SK-N-SH (cell line): ENCODE measurements at places on chromosomes 1 and 21. TPM values are rescaled to one million over a fixed set of nuclear protein-coding genes. Genes with fewer than 3 reads are reported as not detected.

The SPATA45 gene
- polyA plus RNA-seq, result 0.24 TPM in 1 of 2 replicates, not detected in the other

DNA sequence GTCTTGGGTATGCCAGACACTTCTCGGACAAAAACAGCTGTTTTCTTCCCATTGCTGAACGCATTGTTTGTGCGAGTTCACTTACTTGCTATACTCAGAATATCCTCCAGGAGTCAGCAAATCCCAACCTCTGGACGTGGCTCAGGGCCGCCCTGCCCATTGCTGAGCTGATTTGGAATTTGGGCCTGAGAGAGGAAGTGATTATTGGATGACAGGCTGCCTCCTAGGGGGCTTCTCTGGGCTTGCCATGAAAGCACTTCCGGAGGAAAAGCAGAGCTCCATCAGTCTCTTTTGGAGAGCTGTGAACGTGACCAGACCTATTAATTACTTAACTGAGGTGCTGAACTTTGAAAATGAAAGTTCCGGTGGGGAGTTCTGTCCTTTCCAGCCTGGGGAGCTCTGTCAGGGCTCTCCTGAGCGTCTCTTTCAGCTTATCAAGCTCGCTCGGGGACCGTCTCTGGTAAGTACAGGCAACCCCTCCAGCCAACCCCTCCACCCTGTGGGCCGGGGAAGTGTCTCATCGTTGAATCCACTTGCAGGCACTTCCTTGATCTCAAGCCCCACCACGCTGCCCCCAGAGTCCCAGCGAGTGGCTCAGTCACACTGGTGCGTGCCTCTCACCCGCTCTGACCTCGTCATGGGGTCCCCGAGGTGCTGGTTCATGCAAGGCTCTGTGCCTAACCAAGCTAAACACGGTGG, 76.9 kb downstream of the CLIC6 start:
- H3K4me3 ChIP-seq, result no peak overlapping the region
- no peaks in the 10 kb centered on the region for H3K4me1 ChIP-seq
- H3K27me3 ChIP-seq, result peaks cover 5% of the 10 kb centered on the region; the same call in 1 of the 2 replicates
- peak; percentile 76 for DNase-seq
- H3K27ac ChIP-seq, result no peak overlapping the region; the same call in 1 of the 2 replicates

- no peaks in the 10 kb centered on the region for H3K4me1 ChIP-seq
- no peak overlapping the region for H3K4me3 ChIP-seq
- H3K27me3 ChIP-seq, result no peaks in the 10 kb centered on the region
- H3K27ac ChIP-seq, result no peak overlapping the region
- H3K36me3 ChIP-seq, result peaks cover 25% of the 10 kb centered on the region
Measured at GRCh38 chr1:43844114-43844513, 89.5 kb upstream of the ARTN start.

The CADM3 gene
- polyA plus RNA-seq, result 0.78 and 0.94 TPM in 2 replicates

The RORC gene
- 0.03 TPM in 1 of 2 replicates, not detected in the other for polyA plus RNA-seq

DNA sequence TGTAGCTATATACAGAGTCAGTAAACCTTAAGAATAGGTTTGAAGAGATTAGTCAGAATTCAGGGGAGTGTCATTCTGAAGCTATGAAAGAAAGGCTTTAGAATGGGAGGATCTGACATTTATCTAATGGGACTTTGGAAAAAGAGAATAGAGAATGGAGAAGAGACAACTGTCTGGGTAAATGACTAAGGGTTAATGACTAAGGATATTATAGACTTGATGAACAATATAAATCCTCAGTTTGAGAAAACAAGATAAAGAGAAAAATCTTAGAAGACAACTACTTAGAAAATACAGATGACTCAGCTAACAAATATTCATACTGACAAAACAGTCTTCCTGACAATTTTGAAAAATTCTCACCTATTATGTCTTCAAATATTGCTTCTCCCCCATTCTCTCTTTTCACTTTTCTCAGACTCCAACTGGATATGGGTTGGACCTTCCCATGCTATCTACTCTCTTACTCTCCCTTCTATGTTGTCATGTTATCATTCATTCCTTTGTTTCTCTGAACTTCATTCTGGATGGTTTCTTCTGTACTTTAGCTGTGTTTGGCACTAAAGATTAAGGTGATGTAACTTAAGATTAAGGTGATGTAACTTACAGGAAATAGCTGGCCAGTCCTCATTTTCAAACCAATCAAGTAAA, 20.4 kb downstream of the SLC16A1 start:
- no peak for DNase-seq
- no peaks in the 10 kb centered on the region for H3K36me3 ChIP-seq
- peaks cover 12% of the 10 kb centered on the region for H3K4me1 ChIP-seq
- no peaks in the 10 kb centered on the region for H3K27me3 ChIP-seq
- peak overlapping the region; percentile 93 for H3K27ac ChIP-seq

DNA sequence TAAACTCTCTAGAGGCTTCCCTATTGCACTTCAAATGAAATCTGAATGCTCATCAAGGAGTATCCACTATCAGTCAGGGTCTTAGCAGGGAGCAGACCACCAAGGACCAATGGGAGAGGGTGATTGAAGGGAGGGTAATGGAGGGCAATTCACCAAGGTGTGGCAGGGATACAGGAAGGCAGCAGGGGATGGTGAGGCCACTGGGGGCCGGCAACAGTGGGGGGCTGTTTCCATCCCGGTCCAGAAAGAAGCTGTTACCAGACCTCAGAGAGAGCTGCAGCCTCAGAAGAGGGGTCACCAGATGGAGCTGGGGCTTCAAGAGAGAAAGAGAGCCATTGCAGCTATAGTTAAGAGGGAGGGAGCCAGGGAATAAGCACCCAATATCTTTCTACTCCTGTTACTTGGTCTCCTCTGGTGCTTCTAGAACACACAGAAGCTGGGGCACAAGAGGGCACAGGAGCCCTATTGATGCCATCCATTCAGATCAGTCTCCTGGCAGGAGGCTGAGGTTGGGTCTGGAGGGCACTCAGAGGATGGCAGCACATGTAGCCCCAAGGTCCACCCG, 417.6 kb downstream of the PTPRU start:
- no peaks in the 10 kb centered on the region for H3K36me3 ChIP-seq
- no peaks in the 10 kb centered on the region for H3K4me1 ChIP-seq
- H3K4me3 ChIP-seq, result no peak overlapping the region
- H3K27ac ChIP-seq, result no peak overlapping the region

DNA sequence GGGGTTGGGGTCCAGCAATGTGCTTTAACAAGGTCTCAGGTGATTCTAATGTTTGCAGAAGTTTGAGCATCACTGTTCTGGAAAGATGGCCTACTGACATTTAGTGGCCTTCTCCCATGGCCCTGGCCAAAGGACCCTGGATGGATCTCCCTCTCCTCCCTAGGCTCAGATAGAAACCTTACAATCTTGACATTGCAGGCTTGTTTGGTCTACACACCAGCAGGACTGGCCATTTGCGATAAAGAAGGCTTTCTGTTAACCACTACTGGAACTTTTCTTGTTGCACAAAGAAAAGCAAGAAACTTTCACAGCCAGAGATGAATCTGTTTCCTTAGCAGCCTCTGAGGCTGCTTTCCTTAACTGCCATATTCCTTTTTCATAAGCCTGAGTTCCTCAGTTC, 6.2 kb downstream of the DNALI1 start:
- no peak for DNase-seq
- no peaks in the 10 kb centered on the region for H3K4me1 ChIP-seq
- H3K27ac ChIP-seq, result peak overlapping the region; percentile 8; the same call in 1 of the 2 replicates
- no peak overlapping the region for H3K4me3 ChIP-seq
- H3K27me3 ChIP-seq, result no peaks in the 10 kb centered on the region
- H3K36me3 ChIP-seq, result peaks cover 39% of the 10 kb centered on the region

The ASCL5 gene
- 0.05 TPM in 1 of 2 replicates, not detected in the other for polyA plus RNA-seq

DNA sequence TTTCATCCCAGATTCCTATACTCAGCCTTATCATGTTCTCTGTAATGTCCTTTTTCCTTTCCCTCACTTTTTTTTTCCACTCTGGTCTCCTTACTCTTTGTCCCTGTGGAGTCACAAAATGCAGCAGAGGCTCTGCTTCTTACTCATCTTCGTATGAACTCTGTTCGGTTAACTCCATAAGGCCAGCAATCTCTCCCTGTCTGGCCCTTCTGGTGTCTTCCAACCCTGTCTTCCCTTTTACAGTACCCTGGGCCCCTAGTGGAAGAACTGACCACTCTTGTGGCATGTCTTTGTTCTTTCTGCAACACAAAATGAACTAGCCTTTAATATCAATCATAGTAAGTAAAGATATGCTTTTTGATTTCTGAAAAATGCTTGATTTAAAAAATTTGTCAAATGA, 7.1 kb downstream of the CD101 start:
- H3K27me3 ChIP-seq, result no peaks in the 10 kb centered on the region
- no peak for DNase-seq
- no peak overlapping the region for H3K4me3 ChIP-seq

- no peaks in the 10 kb centered on the region for H3K4me1 ChIP-seq
- no peaks in the 10 kb centered on the region; the same call in 1 of the 2 replicates for H3K27me3 ChIP-seq
- no peaks in the 10 kb centered on the region for H3K36me3 ChIP-seq
- H3K4me3 ChIP-seq, result no peak overlapping the region
Measured at GRCh38 chr1:21491488-21492355, 17.5 kb upstream of the ALPL start.

The CLEC20A gene
- not detected in 2 replicates for polyA plus RNA-seq

- H3K36me3 ChIP-seq, result no peaks in the 10 kb centered on the region
- no peak overlapping the region for H3K27ac ChIP-seq
- H3K27me3 ChIP-seq, result no peaks in the 10 kb centered on the region
- no peaks in the 10 kb centered on the region for H3K4me1 ChIP-seq
- no peak overlapping the region for H3K4me3 ChIP-seq
- DNase-seq, result no peak
Measured at GRCh38 chr1:233554037-233554436, 59.9 kb upstream of the KCNK1 start.

DNA sequence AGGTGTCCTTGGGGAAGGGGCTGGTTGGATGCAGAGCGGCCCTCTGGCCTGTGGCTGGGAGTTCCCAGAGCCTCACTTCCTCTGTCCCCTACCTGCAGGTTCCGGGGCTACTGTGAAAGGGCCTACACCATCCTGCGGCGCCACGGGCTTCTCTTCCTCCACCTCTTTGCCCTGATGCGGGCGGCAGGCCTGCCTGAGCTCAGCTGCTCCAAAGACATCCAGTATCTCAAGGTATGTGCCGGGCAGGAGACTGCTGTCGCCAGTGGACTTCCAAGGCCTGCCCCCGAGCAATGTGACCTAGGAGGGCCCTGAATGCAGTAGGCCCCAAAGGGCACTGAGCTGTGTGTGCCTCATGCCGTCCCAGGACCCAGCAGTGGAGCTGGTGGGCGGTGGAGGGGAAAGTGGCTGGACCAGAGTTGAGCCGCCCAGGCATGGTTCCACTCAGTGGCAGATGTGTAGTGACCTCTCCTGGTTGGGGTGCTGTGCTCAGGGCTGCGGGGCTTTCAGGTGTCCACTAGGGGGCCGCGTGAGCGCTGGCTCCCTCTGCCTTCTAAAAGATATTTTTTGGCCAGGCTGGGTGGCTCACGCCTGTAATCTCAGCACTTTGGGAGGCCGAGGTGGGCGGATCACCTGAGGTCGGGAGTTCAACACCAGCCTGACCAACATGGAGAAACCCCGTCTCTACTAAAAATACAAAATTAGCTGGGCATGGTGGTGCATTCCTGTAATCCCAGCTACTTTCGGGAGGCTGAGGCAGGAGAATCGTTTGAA, 73.4 kb downstream of the PIK3CD start:
- peak; percentile 88 for DNase-seq
- no peak overlapping the region for H3K27ac ChIP-seq
- H3K36me3 ChIP-seq, result peaks cover 24% of the 10 kb centered on the region; the same call in 1 of the 2 replicates
- H3K27me3 ChIP-seq, result no peaks in the 10 kb centered on the region
- H3K4me1 ChIP-seq, result no peaks in the 10 kb centered on the region; the same call in 1 of the 2 replicates
- no peak overlapping the region for H3K4me3 ChIP-seq

- no peak for DNase-seq
- H3K4me1 ChIP-seq, result peaks cover 4% of the 10 kb centered on the region; the same call in 1 of the 2 replicates
- H3K27ac ChIP-seq, result no peak overlapping the region
- no peaks in the 10 kb centered on the region for H3K27me3 ChIP-seq
- H3K36me3 ChIP-seq, result peaks cover 24% of the 10 kb centered on the region
Measured at GRCh38 chr1:52343979-52344378, 22.0 kb downstream of the CC2D1B start.

DNA sequence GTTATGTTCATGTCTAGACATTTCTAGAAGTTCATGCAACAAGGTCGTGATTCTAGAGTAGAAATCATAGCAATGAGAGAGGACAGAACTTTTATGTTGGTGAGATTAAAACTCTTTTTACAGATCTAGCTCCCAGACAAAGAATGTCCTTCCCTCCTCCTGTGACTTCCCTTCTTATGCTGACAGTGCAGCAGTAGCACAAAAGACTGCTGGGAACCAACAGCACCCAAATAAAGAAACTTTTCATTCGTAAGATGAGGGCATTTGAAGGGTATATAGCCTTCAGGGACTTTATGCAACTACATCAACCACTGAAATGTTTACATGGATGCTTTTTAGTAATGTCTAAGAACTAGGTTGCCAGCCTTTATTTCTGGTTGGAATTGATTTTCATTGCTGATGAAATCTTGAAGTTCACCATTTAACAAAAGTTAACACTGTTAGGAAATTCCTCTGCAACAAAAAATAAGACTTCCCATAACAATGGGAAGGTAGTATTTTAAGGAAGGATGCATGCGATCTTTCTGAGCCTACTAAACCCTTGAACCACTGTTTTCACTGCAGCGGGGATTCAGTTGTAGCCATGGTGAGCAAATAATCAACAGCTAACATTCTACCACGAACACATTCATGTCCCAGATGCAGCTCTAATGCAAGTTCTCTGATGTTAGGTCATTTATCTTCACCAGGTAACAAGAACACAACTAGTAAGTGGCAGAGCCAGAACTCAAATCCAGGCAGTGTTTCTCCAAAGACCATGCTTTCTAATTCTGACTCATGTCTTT, 672.8 kb downstream of the PTPRC start:
- H3K27me3 ChIP-seq, result no peaks in the 10 kb centered on the region
- H3K36me3 ChIP-seq, result no peaks in the 10 kb centered on the region
- no peak overlapping the region for H3K27ac ChIP-seq
- H3K4me1 ChIP-seq, result no peaks in the 10 kb centered on the region
- no peak for DNase-seq

The SELP gene
- polyA plus RNA-seq, result not detected in 2 replicates

The SMPDL3B gene
- polyA plus RNA-seq, result 0.67 and 0.95 TPM in 2 replicates

DNA sequence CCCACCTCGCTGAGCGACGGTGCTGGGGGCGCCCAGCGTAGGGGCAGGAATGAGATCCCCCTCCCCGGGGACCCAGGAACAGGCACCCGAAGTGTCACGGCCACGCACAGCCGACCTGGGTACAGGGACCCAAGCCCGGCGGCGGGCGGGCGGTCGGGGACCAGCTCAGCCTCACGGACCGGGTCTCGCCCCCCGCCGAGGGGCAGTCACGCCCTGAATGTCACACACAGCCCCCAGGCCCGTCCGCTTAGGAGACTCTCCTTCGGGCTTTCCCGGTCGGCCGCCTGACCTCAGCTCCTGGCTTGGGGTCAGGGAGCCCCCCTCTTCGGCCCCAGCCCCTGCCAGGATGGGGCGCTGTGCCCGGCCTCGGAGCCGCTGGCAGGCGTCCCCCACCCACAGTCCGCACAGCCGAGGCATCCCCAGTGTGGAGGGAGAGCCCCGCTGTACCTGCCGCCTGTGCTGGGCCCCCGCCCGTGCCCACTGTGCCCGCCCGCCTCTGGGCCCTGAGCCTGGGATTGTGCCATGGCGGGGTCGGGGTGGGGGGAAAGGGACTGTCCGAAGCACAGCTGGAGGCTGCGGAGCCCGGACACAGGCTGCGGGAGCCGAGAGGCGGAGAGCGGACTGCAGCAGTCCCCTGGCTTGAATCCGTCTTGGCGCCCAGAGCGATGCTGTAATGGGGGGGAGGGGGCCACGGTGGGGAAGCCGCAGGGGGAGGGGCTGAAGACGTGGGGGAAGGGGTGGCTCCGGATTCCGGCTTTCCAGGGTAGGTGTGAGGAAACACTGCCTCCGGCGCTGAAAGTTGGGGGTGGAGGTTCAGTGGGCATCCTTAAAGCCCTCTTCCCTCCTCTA, 627 bp upstream of the DLGAP3 start:
- H3K4me3 ChIP-seq, result peak overlapping the region; percentile 46
- no peaks in the 10 kb centered on the region for H3K4me1 ChIP-seq
- no peak overlapping the region for H3K27ac ChIP-seq
- H3K27me3 ChIP-seq, result peaks cover 27% of the 10 kb centered on the region
- peak; percentile 85 for DNase-seq

GRCh38 chr21:30988706-30989105, 49.6 kb downstream of the KRTAP19-8 start:
- H3K4me3 ChIP-seq, result no peak overlapping the region
- H3K4me1 ChIP-seq, result no peaks in the 10 kb centered on the region
- no peak overlapping the region for H3K27ac ChIP-seq
- no peak for DNase-seq
